Aortic smooth muscle cell (primary cell): ENCODE measurements at places on chromosomes 4 and X. TPM values are rescaled to one million over a fixed set of nuclear protein-coding genes. Genes with fewer than 3 reads are reported as not detected.

Gene ARHGAP10
- total RNA-seq, result 30.8 and 46.3 TPM in 2 replicates

Gene INPP4B
- 47.8 and 51.9 TPM in 2 replicates for total RNA-seq

Gene SHISA3
- 22.0 and 37.5 TPM in 2 replicates for total RNA-seq

Gene TMPRSS11D
- not detected in 2 replicates for total RNA-seq

Gene MAGEC1
- total RNA-seq, result not detected in 2 replicates

Gene SMARCAD1
- total RNA-seq, result 29.2 and 29.5 TPM in 2 replicates

Gene DKK2
- total RNA-seq, result 0.66 and 4.3 TPM in 2 replicates

Gene CTAG1A
- total RNA-seq, result not detected in 2 replicates

Gene ATP1B4
- total RNA-seq, result not detected in 2 replicates

Gene TAF7L
- total RNA-seq, result 0.25 and 0.26 TPM in 2 replicates

Gene CT45A1
- total RNA-seq, result not detected in 2 replicates

Gene ETFDH
- total RNA-seq, result 34.9 and 44.9 TPM in 2 replicates
